ENCODE measurements at places on chromosomes 7 and 10.
A peak's percentile ranks its signal among the peaks of the same experiment; 100 is the strongest.

- no peak for DNase-seq
These were observed 114.5 kb downstream of the TMEM130 start for GRCh38 chr7:98755138-98755898.

- DNase-seq: peak; percentile 27
These were observed 49.5 kb downstream of the CHN2 start for GRCh38 chr7:29243910-29244655.

- DNase-seq: no peak
These were observed at the start of gene WEE2 for GRCh38 chr7:141708351-141708750. Gene WEE2 (plus strand): TSS chr7:141708353. CDS start chr7:141708759, 406 bp downstream.

DNA sequence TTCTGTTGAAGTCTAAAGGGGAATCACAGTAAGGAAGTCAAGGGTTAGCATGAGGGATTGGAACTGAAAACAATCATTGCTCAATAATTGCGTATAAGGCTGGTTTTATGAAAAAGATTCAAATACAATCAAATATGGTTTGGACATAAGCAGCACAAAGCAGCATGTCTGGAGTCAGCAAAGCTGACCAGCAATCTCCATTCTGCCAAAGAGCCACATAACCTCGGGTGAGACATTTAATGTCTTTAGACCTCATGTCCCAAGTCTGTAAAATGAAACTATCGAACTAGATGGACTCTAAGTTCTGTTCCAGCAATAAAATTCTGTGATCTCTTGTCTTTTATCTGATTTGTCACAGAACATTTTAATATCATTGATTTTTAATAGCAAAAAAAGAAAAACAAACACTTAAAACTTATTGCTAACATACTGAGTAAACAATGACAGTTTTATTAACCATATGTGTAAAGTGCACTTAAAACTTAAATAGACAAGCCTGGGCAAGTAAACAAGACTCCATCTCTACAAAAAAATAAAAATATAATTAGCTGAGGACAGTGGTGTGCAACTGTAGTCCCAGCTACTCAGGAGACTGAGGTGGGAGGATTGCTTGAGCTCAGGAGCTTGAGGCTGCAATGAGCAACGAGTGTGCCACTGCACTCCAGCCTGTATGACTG is 217.0 kb downstream of the MAGI2 start:
- DNase-seq: no peak

DNA sequence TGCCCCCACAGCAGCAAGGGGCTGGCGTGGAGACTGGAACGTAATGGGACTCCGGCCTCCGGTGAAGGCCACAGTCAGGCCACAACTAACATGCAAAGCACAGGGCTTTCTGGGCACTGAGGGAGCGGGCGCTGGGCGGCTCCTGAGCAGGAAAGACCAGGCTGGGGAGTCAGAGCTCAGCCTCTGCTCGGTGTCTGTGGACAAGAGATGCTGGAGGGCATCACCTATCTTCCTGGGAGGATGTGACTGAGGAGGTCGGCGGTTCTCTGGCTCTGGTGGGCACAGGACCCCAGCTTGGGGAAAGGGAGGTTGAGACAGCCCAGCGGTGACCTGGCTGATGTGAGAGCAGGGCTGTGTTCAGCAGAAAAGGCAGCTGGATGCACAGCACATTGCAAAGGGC is 11.7 kb downstream of the CNPY1 start:
- DNase-seq: no peak

- DNase-seq: no peak
These were observed 173.4 kb downstream of the LRRN3 start for GRCh38 chr7:111264111-111264868.

- no peak for DNase-seq
These were observed 68.4 kb downstream of the CREB3L2 start for GRCh38 chr7:137933270-137934017.

DNA sequence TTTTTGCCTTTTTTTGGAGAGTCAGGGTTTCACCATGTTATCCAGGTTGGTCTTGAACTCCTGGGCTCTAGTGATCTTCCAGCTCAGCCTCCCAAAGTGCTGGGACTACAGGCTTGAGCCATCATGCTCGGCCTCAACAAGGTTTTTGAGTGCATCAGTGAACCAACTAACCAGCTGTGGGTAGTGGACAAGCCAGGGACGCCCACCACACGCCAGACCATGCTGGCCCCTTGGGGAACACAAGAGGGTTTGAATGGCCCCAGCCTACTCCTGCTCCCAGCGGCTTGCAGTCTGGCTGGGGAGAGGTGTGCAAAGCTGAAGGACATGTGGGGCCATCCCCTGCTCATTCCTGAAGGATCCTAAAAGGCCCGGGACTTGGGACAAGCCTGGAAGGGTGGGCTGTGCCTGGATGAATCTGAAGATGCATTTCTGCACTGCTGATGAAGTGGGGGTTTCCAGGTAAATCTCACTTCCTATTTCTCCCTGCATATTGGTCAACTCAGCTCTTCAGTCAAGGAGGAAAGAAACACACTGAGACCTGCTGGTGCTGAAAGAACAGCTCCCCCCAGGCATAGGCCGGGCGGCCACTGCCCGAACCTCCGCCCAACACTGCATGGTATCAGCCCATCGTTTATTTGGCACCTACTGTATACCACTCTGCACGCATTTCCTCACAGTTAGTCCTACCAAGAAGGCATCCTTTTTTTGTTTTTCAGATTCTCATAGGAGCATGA is 6.9 kb downstream of the MMD2 start:
- no peak for DNase-seq

DNA sequence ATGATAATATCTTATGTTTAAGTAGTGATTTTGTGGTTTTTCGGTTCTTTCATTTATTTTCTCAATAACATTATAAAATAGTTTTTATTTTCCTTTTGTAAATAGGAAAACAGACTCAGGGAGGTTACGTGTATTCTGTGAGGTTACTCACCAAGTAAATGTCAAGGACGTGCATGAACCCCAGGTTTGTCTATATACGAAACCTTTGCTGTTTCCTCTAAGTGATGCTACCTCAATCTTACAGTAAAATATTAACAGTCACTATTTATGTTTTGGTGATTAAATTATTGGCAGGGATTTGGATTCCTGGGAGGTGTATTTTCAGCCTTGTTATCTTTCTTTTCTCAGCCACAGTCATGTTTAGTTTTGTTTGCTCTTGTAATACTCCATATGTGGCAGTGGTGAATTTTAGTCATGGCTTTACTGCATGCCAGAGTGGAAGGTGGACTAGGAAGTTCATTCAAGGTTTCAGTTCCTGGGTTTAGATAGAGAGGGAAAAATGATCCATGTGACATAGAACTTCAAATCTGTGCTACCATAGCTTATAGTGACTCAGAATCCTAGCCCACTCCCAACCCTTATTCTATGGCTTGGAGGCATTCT is 139.9 kb downstream of the ARL4A start:
- no peak for DNase-seq

DNA sequence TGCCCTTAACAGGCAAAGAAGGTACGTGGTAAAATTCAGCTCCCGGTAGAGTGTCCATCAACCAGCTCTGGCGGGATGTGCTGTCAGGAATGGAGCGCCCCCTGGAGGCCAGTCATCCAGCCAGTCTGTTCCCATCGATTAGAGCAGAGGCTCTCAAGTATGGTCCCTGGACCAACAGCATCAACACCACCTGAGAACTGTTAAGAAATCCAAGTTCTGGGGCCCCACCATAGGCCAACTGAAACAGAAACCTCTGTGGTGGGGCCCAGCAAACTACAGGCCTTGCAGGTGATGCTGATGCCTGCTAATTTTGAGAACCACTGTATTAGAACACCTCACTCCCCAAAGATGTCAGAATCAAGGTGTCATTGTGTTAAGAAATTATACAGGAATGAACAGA is 109.2 kb downstream of the DPY19L1 start:
- DNase-seq: peak; percentile 38

- no peak for DNase-seq
These were observed 331.8 kb downstream of the NRG3 start for GRCh38 chr10:82206831-82207230.

- DNase-seq: no peak
These were observed 103.1 kb upstream of the NANOS1 start for GRCh38 chr10:118926441-118926840.

GRCh38 chr10:75405598-75406461 is 4.3 kb upstream of the ZNF503 start:
- DNase-seq: no peak

- DNase-seq: no peak
These were observed 8.0 kb upstream of the ACTR3B start for GRCh38 chr7:152751449-152752141.
